ENCODE measurements at places on chromosomes 13 and 19.

DNA sequence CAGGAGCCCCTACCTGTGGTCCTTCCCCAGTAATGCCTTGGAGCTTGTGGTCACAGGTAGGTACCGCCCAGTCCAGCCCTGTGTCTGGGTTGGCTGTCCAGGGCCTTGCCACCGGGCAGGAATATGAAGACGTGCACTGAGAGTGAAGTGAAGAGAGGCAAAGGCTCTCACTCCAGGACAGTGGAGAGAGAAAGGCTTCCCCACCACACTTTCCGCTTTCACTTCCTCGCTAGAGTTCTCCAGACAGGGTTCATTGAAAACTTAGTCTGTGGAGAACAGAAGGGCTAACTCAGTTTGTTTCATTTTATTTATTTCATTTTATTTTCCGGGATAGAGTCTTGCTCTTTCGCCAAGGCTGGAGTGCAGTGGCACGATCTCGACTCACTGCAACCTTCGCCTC lies 14.2 kb downstream of the FCAR start:
- no peak for DNase-seq

DNA sequence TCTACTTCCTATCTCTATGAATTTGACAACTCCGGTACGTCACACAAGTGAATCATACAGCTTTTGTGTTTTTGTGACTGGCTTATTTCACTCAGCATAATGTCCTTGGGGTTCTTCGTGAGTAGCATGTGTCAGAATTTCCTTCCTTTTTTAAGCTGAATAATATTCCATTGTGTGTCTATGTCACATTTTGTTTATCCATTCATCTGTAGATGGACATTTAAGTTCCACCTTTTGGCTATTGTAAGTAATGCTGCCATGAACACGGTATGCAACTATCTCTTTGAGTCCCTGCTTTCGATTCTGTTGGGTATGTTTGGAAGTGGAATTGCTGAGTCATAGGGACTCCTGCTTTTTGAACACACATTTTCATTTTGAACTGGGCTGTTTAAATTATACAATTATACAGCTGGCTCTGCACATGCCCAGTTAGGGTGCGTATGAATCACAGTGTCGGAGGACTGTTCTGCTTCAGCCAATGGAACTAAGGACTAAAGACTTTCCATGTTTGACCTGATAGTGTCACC lies 43.0 kb upstream of the C13orf42 start:
- no peak for DNase-seq

GRCh38 chr19:39128516-39129079 lies 3.0 kb downstream of the PAK4 start:
- DNase-seq, result no peak

DNA sequence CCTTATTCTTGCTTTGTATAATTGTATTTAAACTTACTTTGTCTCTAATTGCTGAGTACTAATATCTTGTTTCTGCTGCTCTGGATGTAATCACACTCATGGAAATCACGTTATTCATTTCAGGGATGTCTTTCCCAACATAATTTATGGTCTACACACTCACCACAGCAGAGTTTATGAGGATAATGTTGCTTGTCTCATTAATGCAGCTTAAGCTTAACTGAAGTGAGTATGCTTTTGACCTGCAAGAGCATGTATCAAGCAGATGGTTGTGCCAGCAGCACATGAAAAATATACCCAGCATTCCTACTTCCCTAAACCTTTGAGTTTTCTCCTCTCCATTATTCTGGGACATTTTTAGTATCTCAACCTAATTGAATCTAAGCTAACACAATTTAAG lies 1080.9 kb downstream of the SLITRK5 start:
- DNase-seq, result no peak

GRCh38 chr13:37417060-37417441 lies 181.5 kb downstream of the POSTN start:
- DNase-seq, result no peak

DNA sequence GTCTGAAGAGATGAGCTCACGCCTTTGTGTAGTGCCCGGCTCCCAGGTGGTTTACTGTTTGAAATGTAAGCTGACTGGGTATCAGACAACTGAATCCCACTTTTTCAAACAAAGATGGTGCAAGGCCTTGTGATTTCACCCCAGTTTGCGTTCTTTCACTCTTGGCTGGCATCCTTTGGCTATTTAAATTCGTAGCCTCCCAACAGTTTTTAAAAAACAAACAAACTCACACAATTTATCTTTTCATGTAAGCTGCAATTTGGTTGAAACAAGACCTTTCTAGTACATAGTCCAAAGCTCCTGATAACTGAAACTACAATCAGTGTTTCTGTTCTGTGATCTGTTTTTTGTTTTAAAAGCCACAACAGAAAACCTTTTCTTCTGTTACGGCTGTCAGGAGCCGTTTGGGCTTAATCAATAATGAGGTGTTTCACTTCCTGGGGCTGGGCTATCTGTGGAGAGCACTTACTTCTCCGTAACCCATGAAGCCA lies 65.1 kb upstream of the NPAS1 start:
- DNase-seq, result no peak

DNA sequence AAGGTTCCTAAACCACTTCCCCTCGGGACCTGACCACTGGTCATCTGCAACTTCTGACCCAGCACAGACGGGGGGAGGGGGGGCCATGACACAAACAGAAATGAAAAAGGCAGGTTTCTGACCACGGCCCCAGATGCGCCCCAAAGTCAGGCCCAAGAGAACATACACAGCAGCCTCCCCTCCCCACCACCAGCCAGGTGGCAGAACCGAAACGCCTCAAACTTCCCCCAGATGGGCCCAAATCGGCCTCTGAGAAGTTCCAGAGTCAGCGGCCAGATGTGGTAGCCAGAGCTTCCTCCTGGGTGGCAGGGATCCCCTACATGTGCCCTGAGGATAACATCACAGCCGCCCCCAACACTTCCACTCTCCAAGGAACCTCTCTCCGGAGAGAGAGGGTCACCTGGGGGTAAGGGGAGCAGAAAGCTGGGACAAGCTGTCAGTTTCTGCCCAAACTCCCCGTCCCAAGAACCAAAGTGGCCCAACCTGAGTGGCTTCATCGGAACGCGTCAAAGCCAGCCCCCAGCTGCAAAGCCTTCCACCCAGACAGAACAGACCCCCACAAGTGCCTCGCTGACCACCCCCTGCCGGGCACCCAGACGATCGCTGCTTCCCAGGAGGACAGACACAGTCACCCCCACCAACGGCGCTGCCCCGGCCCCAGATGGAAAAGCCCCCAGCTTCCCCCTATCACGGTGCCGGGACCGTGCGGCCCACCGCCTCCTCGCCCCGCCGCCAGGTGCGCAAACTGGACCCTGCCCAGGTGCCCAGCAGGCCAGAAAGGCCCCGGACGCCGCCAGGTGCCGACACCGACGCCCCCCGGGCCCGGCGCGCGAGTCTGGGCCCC lies 800 bp downstream of the ELL start:
- no peak for DNase-seq

DNA sequence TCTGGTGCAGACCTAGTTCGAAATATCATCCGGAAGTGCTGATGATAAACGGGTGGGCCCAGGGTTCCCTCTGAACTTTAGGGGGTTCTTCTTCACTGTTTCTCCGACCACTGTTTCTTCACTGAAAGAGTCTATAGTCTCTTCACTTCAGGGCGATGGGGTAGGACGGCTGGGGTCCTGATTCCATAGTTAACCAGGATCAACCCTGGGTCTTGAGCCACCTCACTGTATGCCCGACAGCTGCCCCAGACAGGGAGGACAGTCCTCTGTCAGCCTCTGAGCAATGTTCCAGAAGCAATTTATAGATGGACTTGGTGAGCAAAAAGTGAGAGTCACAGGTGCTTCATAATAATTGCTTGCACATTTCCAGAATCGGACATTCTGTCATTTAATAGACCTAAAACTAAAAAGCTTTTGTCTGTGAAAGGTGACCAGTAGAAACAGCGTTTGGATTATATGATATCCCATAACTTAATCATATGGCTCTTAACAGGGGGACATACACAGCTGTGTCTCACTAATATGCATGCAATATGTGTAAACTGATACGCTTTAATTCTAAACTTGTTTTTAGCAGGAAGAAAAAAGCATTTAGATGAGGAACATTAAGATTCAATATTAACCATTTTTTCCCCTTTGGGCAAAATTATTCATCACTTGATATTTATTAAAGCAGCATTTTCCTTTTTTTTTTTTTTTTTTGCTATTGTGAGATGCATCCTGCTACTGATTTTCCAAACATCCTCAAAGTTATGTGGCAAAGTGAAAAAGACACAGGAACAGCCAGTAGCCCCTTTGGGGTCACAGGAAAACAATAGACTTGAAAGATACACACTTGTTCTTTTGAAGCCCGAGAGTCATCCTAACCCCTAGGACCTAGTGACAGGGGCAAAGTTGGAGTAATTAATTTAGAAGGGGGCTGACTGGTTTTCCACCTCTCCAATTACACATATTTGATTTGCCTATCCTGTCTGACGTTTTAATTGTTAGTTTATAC lies 277.0 kb downstream of the ZNF536 start:
- no peak for DNase-seq

DNA sequence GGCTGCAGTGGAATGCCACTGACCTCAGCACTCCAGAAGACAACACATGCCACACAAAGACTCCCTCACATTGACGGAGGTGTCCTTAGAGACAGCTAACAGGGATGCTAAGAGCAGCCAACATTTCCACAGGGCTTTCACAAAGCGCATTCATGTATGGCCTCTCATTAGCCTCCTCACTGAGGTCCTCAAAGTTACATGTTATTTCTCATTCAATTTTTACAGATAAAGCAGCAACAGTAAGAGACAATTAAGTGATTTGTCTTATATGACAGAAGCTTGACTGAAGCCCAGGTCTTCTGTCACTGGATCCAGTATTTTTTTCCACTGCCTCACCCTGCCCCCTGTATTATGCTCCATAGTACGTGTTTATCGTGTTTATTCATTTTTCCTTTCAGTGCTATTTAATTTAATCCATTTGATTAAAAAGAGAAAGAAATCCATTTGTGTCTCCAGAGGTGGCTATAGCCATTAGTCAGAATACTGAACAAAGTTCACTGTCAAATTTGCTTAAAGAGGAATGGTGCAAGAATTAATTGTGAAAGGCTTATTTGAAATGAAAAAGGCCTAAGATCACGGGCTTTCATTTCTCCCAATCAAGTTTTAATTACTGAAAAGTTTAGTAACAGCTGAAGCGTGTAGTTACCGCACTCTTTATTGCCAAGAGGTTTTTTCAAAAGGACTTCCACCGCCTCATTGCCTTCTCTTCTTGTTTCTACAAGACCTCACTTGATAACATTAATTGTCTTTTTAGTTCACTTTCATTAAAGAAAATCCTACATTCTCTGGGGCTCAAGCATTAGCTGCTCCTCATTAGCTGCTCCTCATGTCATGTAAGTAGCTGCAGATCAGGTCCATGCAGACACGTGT lies 115.0 kb downstream of the COG6 start:
- no peak for DNase-seq

GRCh38 chr19:55258476-55258827 lies 365 bp downstream of the PPP6R1 start:
- no peak for DNase-seq

GRCh38 chr13:99367106-99367616 lies 60.0 kb upstream of the GPR183 start:
- no peak for DNase-seq

DNA sequence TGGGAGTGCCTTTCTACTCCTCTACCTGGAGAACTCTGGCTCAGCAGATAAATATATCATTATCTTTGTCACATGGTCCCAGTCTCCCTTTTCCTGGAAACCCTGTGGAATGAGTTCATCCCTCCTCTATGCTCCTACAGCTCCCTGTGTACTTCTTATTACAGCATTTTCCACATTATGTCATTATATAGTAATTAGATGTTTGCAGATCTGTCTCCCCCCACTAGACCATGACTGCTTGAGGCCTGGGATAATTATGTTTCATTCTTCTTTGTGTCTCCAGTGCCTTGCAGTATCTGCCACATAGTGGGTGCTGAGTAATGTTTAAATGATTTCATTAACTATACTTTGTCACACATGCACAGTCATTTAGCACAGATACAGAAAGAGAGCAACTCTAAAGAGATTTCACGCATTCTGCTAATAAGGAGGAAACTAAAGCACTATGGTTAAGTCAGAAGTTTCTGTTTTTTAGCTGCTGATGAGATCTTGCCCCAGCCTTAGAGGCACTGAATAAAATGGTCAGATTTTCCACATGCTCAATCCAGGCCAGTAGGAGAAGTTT lies 66.1 kb upstream of the DIAPH3 start:
- DNase-seq, result no peak

Measured in cortex of kidney (tissue), 1 donor.